ENCODE measurements at places on chromosomes 4 and X.

DNA sequence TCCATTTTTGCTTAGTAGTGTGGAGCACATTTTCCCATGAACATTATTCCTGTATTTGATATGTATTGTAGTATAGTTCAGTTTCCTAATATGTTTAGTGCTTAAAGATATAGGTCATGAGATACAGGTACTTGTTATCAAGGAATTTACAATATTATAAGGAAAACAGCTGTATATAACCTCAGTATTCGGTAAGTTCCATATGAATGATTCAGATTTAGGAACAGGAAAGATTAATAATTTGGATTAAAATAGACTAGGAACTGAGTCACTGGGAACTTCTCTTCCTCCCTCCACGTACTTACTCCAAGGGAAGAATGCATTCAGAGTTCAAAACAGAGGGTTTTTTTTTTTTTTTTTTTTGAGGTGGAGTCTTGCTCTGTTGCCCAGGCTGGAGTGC is 20.0 kb downstream of the DIAPH2 start:
- H3K4me3 ChIP-seq = no peak overlapping the region
- H3K4me1 ChIP-seq = no peaks in the 10 kb centered on the region
- DNase-seq = no peak
- H3K36me3 ChIP-seq = no peaks in the 10 kb centered on the region
- H3K27ac ChIP-seq = no peak overlapping the region

DNA sequence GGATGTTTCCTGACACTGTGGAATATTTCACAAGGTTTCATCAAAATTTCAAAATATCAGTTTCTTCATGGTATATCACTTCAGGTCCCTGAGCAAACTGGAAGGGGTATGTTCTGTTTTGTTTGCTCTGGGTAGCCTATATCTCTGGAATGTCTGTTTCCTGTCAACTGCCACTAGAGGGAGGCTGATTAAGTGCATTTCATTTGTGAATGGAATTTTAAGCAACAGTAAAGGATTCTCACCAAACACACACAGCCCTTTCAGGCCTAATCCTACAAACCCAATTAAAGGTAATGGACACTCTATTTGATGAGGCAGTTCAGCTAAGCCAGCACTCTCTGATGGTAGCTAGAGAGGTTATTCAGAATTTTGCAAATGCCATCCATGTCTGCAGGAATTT is 307.1 kb downstream of the TEX13A start:
- H3K4me1 ChIP-seq = no peaks in the 10 kb centered on the region
- H3K4me3 ChIP-seq = no peak overlapping the region
- H3K27me3 ChIP-seq = no peaks in the 10 kb centered on the region
- DNase-seq = no peak
- H3K27ac ChIP-seq = no peak overlapping the region

DNA sequence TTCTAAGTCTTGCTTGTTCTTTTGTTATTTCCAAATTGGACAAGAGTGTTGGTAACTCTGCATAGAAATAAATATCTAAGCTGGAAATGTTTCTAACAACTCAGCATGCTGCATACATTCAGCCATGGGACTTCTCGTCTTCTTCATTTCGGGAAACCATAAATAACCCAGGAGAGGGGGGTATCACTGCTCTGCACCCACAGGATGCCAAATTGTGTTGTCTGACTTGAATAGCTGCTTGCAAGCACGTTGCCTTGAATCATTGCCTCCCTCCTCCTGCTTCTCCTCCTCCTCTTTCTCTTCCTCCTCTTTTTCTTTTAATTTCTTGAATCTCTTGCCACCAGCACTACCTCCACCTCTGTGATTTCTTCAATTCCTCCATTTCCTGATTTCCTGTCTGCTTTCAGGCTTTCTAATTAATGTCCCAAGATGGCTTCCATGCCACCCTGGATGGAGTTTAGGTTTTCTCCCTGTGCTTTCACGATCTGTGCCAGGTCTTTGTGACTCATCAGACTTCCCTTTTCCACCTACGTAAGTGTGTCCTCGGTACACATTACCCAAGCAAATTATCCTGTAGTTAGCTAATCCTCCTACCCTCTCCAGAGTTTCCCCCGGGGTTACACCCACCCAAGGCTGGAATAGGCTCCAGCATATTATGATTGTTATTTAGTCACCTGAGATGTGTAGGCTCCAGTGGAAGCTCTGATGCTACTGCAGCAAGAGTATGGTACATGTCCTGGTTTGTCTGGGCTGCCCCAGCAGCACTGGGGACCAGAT is 122.6 kb upstream of the VCX3B start:
- H3K36me3 ChIP-seq = no peaks in the 10 kb centered on the region
- no peaks in the 10 kb centered on the region for H3K27me3 ChIP-seq

DNA sequence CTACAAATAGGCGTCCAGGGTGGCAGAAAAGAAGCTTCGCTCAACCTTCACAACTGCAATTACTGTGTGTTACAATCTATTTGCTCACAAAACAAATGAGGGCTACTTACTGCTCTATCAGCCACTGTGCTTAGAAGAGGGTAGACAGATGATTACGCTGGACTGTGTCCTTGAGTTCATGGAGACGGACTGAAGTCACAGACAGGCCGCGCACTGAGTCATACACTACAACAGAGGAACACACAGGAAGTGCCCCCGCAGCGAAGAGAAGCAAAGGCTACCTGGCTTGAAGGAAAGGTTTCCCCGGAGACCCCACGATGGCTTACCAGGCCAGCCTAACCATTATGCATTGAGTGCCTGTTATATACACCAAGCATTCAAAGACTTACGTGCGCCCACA is 25.6 kb downstream of the FAT1 start:
- H3K4me1 ChIP-seq = peaks cover 89% of the 10 kb centered on the region
- no peak for DNase-seq
- H3K27ac ChIP-seq = peak overlapping the region; percentile 98
- H3K36me3 ChIP-seq = no peaks in the 10 kb centered on the region

DNA sequence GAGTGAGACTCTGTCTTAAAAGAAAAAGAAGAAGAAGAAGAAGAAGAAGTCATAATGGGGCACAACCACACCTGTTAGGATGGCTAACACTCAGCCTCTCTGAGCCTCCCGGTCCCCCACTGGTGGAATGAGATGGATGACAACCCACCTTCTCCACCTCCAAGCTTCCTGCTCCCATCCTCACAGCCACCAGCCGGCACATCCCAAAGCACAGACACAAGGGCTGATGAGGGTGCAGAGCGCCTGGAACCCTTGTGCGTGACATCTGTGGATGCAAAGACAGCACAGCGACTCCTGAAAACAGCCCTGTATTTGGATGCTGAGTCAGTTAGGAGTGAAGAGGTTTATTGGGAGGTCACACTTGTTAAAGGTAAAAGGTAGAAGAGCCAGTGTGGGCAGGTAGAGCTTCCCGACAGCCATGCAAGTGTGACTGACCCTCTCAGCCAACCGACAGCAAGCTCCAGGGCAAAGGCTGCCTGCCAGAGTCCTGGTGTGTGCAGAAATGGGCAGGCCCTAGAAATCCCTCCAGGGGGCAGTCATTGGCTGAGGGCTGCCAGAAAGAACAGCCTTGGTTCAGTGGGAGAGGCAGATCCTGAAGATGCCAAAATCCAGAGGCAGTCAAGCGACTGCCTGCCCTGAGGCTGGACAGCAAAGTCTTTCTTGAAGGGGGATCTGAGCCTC is 26.6 kb upstream of the MAN2B2 start:
- DNase-seq = no peak
- H3K4me1 ChIP-seq = no peaks in the 10 kb centered on the region
- H3K27me3 ChIP-seq = no peaks in the 10 kb centered on the region
- H3K4me3 ChIP-seq = no peak overlapping the region
- H3K36me3 ChIP-seq = no peaks in the 10 kb centered on the region

GRCh38 chr4:7949759-7950158 is 10.1 kb upstream of the AFAP1 start:
- H3K4me3 ChIP-seq = no peak overlapping the region
- peaks cover 9% of the 10 kb centered on the region for H3K4me1 ChIP-seq
- DNase-seq = no peak
- H3K27ac ChIP-seq = peak overlapping the region; percentile 75

Measured in Panc1 (cell line).